ENCODE measurements at places on chromosomes 16 and 17.

DNA sequence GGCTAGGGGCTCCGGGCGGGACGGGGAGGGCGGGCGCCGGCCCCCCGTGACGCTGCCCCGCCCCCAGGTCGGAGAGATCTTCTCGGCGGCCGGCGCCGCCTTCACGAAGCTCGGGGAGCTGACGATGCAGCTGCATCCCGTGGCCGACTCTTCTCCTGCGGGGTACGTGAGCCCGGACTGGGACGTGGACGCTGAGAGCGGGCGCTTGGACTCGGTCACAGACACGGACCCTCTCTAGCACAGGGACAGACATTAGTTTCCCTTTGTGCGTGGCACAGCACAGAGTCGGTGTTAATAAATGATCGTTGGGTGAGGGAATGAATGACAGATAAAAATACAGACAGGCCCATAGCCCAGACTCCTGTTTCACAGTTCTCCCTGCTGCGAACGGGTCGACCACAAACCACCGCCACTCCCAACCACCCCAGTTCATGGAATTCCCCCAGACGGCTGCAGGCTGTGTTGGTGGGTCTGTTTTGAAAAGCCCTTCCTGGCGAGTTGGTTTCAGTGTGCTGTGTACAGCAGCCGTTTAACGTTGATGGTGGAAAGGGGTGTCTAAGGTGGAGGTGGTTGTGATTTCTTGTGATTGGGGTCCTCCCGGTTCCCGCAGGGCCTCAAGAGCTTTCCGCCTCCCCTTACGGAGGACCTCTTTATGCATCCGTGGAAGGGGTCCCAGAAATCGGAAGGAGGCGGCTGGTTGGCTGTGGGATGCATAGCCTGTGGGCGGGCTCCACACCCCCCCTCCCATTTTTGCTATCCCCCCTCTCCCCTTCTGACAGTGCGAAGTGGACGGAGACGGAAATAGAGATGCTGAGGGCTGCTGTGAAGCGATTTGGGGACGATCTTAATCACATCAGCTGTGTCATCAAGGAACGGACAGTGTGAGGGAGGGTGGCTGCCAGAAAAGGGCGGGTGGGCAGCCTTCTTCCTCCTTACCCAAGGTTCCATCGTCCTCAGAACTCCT is 2.9 kb downstream of the RNASEK start:
- peak; percentile 80 for DNase-seq

GRCh38 chr17:6712058-6712853 is 913 bp downstream of the SLC13A5 start:
- no peak for DNase-seq

DNA sequence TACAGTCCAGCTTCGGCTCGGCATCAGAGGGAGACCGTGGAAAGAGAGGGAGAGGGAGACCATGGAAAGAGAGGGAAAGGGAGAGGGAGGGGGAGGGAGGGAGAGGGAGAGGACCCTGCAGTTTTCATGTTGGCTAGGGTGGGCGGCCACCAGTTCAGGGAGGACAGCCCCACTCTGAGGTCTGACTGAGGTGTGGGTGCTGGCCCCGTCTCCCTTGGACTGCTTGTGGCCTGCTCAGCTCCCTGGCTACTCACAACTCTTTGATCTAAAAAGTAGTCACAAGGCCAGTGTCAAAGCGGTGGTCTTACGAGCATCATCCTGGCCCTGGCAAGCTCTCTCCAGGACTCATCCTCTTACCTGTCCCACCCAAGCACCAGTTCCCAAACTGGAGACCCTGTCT is 9.4 kb downstream of the COX4I1 start:
- no peak for DNase-seq

- no peak for DNase-seq
Observed at GRCh38 chr16:6483469-6484033, 849.1 kb upstream of the RBFOX1 start.

- DNase-seq: no peak
Observed at GRCh38 chr17:74861662-74862107, 2.0 kb upstream of the GRIN2C start.

DNA sequence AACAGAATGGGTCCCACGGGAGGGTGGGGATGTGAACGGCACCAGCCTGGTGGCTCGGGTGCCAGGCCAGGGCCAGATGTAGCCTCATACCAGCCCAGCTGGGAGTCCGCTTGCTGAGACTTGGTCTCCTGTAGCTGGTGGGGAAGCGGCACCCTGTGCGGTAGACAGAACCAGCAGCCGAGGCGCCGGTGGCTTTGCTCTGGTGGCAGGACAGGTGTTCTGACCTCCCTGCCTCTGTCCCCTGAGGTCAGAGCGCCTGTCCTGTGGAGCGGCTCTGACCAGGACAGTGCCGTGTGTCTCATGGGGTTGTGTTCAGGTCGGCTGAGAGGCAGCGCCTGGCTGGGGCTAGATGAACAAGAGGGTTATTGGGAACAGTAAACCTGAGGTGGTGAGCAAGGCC is 20.1 kb downstream of the RAB40C start:
- no peak for DNase-seq

- no peak for DNase-seq
Observed at GRCh38 chr17:18318117-18318516, 3.0 kb downstream of the SMCR8 start.

GRCh38 chr17:3780986-3781385 is 20.0 kb downstream of the ITGAE start:
- DNase-seq: no peak

DNA sequence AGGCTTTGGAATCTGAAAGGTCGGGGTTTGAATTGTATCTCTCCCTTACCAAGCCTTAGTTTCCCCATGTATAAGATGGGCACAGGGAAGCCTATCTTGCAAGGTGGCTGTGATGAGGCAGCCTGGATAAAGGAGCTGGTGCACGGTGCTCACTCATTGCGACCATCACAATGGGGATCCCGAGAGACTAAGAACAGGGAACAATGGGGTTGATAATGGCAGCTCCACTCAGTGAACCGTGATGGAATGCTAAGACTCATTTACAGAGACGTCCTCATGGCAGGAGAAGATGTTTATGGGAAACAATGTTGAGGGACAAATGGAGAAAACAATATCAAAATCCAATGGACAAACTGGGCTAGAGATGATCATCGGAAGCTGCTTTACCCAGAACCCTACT is 81.8 kb downstream of the SPACA3 start:
- DNase-seq: no peak

- DNase-seq: no peak
Observed at GRCh38 chr17:43906951-43907424, 348 bp downstream of the MPP2 start.

DNA sequence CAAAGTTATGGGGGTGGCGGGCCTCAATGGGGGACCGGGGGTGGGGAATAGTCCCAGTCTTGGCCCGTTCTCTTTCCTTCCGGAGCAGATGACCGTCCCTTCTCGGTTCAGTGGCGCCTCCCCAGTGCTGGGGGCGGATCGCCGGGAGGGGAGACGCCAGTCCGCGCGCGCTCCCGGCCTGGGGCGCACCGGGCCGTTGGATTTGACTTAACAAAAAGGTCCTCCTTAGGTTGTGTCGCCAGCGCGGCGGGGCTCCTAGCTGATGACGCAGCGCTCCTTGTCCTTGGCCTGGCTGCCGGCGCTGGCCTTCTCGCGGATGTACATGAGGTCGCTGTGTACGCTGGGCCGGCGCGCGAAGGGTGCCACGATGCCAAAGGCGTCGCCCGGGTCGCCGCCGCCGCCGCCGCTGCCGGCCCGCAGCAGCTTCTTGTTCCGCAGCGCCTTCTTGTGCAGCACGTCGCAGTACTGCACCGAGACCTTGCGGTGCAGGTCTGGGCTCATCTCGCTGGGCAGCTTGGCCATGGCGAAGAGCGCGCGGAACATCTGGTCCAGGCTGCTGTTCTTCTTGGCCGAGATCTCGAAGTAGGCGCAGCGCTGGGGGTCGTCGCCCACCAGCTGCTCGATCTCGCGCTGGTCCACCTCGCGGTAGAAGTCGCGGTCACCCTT is 1.2 kb downstream of the RASD1 start:
- DNase-seq: no peak

DNA sequence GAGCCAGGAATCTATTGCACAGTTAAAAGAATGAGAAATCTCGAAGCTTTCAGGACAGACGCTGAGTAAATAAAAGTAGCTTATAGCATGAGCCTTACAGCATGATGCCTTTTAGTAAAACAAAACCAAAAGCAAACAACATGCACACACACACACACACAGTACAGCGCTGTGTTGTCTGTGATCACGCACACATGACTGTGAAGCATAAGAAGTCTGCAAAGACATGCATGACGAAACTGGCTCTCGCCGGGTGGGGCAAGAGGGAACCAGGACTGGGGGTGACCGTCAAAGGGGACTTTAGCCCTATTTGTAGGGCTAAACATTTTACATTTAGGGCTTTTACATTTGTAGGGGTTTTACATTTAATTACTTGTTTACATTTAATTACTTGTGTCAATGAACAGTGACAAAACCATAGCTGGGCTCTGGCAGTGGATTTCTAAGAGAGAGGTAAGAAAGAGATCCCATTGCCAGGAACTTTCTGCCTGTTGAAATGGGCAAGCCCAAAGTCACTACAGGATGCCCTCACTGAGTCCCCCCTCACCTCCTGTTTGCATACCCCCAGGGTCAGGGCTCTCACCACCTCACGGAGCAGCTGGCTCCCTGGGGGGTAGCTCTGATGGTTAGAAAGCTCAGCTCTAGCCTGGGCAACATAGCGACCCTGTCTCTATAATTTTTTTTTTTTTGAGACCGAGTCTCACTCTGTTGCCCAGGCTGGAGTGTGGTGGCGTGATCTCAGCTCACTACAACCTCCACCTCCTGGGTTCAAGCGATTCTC is 2.0 kb upstream of the TNFRSF13B start:
- no peak for DNase-seq

GRCh38 chr16:91484-91883 is 13.5 kb downstream of the MPG start:
- DNase-seq: no peak

- no peak for DNase-seq
Observed at GRCh38 chr16:3596101-3596861, 15.1 kb downstream of the SLX4 start.

DNA sequence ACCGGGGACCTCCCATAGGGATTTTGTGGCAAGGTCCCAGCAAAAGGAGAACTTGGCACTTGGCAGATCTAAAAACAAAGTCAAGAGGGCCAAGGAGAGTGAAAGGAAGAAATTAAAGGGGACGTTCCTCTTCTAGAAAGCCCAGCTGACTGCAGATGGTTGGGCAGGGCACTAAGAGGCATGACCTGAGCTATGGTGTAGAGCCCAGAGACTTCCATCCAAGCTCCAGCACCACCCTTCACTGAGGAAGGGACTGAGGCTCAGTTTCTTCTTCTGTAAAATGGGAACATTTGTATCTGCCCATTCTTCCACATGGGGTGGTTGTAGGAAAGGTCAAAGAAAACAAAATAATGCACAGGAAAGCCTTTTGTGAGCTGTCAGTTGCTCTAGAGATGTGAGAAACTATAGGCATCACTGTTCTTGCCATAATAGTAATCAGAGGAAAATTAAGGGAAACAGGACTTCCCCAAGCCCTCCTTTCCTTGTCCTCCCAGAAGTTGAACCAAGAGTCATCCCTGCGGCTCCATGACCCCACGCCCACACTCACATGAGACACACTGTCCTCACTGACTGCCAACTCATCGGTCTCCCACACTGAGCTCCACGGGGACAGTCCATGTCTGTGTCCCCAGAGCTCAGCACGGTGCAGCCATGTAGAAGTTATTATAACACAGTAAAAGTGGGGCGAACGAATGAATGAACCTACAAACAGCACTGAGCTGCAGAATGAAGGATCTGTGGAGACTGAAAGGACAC is 10.4 kb downstream of the CD300LF start:
- DNase-seq: no peak

- DNase-seq: no peak
Observed at GRCh38 chr16:74622005-74622404, 15.1 kb upstream of the GLG1 start.

GRCh38 chr17:72927146-72927545 is 165.3 kb downstream of the SLC39A11 start:
- no peak for DNase-seq

DNA sequence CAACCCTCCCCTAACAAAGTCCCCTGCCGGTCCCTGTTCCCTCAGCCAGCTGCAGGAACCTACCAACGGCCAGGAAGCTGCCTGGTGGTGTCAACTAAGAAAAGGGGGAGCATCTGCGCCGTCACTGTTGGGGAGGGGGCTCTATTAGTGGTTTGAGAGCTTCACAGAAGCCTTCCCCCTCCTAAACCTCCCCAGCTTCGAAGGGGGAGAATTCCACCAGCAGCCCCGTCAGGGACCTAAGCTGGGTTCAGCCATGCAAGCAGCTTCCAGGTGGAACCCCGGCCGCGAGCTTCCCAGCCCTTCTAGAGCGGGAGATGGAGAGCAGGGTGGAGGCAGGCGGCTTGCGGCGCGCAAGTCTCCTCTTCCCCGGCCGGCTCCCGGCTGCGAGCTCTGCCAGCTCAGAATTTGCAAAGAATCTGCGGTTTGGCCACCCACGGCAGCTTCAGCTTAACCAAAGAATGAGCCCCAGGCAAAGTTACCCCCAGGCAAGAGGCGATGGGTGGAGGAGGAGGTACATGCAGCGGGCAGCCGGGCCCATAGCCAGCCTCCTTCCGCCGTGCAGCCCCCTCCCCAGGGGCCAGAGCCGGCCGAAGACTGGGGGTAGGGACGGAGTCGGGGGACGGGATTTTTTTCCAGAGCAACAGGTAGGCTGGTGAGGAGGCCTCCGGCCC is 33.7 kb downstream of the DDX19A start:
- peak; percentile 74 for DNase-seq
